ENCODE measurements at places on chromosomes 11 and 22. TPM values are rescaled to one million over a fixed set of nuclear protein-coding genes. Genes with fewer than 3 reads are reported as not detected.

- DNase-seq: peak; percentile 55
Observed at GRCh38 chr22:37581504-37581903, 1.6 kb upstream of the LGALS2 start.

- DNase-seq: peak; percentile 27
Observed at GRCh38 chr22:27107824-27108223, 450.4 kb downstream of the MIAT start.

DNA sequence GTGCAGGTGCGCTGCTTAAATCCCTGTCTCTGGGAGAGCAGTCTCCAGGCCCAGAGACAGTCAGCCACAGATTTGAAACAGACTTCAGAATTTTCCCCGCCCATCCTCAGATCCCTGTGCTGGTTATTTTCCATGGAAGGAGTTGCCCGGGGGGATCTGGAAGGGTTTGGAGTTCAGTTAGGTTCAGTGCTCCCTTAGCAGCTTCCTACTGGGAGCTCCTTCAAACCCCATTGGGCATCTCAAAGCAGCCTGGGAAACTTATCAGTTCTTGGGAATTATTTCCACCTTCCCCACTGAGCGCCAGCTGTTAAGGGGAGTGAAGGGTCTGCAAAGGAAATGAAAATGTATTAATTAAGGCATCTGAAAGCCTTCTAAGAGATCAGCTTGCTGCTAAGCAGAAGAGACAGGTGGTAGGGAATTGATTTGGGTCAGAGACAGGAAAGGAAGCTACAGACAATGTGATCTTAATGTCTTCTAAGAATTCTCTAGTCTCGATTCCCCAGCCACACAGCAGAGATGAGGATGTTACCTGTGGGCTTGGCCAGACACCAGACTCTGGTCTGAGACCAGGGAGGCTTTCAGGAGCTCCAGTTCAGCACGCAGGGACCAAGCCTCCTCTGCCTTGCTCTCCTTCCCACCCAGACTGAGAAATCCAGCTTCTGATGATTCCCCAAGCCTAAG is 106.2 kb upstream of the TBCEL start:
- DNase-seq: no peak

- DNase-seq: no peak
Observed at GRCh38 chr11:120871924-120872323, 152.0 kb upstream of the TBCEL start.

DNA sequence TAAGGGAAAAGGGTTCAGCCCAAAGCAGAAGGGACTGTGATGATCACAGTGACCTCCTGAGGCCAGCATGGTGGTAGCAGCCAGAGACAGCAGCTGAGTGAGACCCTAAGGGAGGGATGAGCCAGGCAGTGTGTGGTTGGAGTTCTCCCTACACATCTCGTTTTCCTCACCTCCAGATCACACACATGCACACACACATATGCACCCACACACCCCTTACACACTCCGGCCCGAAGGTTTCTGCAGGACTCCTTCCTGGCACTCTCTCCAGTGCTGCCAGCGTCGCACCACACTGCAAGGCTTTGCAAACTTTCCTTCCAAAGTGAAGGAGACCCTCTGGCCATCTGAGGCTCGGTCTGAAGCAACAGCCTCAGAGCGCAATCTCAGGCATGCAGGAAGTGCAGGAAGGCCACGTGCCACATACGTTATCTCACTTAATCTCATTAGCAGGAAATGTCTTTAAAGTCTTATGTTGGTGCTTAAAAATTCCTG is 26.9 kb upstream of the TP53I11 start:
- DNase-seq: no peak

DNA sequence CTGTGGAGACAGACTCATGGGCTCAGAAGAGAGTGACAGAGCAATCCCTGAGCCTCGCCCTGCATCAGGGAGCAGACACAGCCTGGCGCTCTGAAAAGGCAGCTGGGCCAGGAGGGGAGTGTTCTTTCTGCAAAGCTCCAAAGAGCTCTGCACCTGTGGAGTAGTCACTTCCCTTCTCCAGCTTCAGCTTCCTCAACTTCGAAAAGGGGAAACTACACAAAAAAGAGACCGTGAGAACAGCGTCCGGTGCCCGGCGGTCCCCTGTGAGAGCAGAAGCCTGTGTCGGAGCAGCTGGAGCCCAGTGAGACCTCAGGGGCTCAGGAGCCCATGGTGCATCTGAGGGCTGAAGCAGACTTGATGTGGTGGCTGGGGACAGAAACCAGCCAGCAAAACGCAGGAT is 35.1 kb downstream of the TP53I11 start:
- DNase-seq: no peak

DNA sequence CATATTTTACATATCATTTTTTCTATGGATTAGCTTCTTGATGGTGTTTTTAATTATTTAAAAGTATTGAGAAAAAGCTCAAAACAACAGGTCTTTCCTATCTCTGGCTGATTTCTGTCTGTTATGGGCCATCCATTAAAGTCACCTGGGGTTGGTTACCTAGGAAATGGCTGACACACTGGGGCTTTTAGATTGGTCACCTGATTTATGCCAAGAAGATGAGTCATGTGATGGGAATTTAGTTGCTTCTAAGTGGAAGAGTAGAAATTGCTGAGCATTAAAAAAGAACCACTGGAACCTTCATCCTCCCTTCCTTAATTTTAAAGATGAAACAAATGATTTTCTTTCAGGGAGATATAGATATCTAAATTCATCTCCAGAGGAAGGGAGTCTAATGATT is 48.8 kb upstream of the LARGE1 start:
- DNase-seq: no peak

Gene OR4A5
- total RNA-seq: not detected

Gene CFAP300
- total RNA-seq: not detected

DNA sequence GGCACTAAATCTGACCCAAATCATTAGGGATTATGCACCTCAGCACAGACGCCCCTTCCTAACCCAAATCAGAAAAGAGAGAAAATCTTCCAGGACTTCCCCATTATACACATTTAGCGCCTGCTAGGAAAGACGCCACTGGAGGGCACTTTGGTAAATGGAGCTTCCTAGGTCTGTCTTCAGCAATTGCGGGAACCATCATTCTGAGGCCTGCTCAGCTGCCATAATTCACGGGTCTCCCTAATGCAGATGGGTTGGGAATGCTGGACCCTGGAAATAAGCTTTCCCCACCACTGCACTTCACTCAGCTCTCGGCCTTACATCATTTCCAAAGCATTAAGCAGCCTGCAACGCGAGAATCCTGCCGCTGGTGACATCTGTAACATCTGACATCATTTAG is 86.2 kb upstream of the OPCML start:
- no peak for DNase-seq

GRCh38 chr22:35997438-35997837 is 31.2 kb downstream of the RBFOX2 start:
- no peak for DNase-seq

Gene EXPH5
- total RNA-seq: 8.4 TPM

Gene TRIM48
- not detected for total RNA-seq

- DNase-seq: peak; percentile 76
Observed at GRCh38 chr22:29907753-29908515, 25.0 kb downstream of the MTMR3 start.

DNA sequence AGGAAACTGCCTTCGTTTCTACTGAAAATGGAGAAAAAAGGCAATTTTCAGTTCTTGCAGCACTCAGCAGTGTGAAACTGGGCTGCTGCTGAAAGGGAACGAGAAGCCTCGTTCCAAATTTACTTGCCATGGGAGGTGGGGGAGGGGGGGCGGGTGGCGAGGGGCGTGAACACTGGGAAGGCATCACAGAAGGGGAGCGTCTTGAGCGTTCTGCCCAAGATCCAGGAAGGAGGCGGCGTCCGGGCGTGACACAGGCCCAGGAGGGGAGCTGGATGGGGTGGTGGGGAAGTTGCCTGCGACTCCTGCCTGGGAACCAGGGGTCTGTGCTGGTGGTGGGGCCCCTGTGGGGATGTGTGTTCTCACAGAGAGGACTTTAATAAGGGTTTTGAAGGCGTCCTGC is 213.5 kb downstream of the CTTN start:
- no peak for DNase-seq

DNA sequence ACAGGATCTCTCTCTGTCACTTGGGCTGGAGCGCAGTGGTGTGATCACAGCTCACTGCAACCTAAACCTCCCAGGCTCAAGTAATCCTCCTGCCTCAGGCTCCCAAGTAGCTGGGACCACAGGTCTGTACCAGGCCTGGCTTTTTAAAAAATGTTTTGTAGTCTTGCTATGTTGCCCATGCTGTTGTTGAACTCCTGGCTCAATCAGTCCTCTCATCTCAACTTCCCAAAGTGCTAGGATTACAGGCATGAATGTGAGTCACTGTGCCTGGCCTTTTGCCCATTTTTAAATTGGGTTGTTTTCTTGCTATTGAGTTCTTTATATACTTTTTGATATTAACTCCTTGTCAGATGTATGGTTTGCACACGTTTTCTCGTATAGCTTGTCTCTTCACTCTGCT is 33.0 kb upstream of the PITPNB start:
- no peak for DNase-seq
